ENCODE measurements at places on chromosomes 5 and 9. TPM values are rescaled to one million over a fixed set of nuclear protein-coding genes. Genes with fewer than 3 reads are reported as not detected.

Gene ADAMTSL2
- total RNA-seq: 0.69 TPM

Gene IFNB1
- not detected for total RNA-seq

Gene IL3
- not detected for total RNA-seq

Gene SPINK4
- not detected for total RNA-seq

Gene ISL1
- 0.19 TPM for total RNA-seq

Gene APBA1
- 1.1 TPM for total RNA-seq

Gene GRXCR2
- not detected for total RNA-seq

Gene NEURL1B
- 5.7 TPM for total RNA-seq

Gene SPATA31D3
- total RNA-seq: not detected

All from H1 (cell line).